Urinary bladder (tissue), 4 donors: ENCODE measurements at places on chromosomes 6 and 20. TPM values are rescaled to one million over a fixed set of nuclear protein-coding genes. Genes with fewer than 3 reads are reported as not detected.

DNA sequence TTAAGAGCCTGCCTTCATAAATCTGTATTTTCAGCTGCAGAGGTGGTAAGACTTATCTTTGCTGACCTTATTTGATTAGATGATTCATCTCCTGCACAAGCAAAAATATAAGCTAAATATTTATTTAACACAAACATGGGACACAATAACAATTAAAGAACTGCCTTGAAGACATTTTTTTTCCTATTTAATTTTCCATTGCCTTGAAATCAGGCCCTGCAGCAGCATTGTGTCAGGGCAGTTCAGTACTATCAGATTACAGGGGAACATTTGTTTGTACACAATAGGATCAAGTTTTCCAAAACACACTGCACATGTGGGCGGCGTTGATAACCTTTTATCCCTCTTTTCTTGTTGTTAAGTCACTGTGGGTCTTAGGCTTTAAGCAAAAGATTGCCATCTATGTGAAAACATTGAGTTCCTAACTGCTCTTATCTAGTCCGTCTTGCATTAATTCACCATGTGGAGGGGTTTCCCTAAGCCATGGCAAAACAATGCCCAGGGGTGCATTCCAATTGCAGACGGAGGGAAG, 7.4 kb downstream of the ADGRF5 start:
- DNase-seq, result no peak

DNA sequence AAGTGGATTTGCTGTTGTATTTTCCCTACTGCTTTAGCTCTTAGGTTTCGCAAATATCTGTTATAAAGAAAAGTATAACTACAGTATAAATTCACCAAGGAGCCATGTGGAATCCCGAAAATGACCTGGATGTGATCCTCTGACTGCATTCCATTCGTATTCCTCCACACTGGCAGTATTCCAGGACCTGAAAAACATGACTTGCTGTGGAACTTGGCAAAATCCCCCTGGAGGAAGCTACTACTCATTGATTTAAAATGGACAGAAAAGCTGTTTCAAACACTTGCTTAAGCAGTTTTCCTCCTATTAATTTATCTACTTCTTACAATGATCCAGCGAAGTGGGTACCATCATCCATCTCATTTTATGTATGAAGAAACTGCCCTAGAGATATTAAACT, 13.3 kb upstream of the ENPP5 start:
- DNase-seq, result no peak

The SLC35A1 gene
- total RNA-seq, result 39.2 TPM

The OLIG3 gene
- not detected for total RNA-seq

DNA sequence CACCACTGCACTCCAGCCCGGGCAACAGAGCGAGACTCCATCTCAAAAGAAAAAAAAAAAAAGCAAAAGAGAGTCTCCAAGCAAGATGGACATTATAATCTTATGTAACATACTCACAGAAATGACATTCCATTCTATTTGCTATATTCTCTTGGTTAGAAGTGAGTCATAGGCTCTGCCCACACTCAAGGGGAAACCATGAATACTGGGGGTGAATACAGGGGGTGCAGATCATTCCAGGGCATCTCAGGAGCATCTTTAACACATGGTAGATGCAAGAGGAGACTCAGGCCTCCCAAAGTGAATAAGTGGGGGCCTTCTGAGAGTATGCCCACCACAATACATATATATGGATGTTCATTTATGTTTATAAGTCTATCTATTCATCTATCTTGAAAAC, 18.3 kb upstream of the RANBP9 start:
- DNase-seq, result no peak

The OR2J3 gene
- total RNA-seq, result not detected

The CDSN gene
- not detected for total RNA-seq

DNA sequence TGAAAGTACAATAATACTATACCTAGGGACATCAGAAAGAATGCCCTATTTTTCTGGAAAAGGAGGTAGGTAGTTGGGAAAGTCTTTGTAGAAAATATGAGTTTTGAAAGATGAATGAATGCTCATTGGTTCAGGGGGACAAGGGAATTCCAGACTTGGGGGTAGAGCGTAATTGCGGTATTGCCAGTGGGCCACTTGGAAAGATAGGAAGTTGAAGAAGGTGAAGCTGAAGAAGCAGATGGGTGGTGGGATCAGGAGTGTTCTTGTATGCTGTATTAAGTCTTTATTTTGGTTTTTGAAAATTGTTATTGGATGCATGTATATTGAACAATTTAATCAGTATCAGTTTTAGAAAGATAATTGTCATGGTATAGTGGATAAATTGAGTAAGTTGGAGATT, 57.9 kb upstream of the SMIM8 start:
- DNase-seq, result no peak

GRCh38 chr6:128208078-128208477, 307.2 kb upstream of the THEMIS start:
- DNase-seq, result no peak

DNA sequence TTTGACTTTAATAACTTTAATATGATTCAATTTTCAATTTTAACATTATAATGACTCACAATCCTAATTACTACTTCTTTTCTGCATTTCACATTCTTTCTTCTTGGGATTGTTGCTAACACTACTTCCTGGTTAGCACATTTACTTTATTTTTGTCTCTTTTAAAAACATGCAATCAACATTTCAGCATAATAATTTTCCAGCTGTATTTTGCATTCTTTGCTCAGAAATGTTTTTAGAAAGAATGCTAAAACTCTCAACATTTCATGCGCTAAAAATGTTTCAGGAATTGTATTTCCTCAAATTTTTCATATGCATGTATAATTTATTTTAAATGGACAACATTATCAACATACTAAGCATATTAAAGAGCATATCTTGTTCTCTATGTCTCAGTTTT, 1302.1 kb upstream of the GJE1 start:
- DNase-seq, result no peak

GRCh38 chr20:34983995-34984735, 28.5 kb downstream of the MYH7B start:
- no peak for DNase-seq

The LGSN gene
- total RNA-seq, result not detected

The TEAD3 gene
- total RNA-seq, result 14.0 TPM

The PNPLA1 gene
- not detected for total RNA-seq

The TAGAP gene
- total RNA-seq, result 2.5 TPM
